ENCODE measurements at places on chromosomes 16 and 17.

DNA sequence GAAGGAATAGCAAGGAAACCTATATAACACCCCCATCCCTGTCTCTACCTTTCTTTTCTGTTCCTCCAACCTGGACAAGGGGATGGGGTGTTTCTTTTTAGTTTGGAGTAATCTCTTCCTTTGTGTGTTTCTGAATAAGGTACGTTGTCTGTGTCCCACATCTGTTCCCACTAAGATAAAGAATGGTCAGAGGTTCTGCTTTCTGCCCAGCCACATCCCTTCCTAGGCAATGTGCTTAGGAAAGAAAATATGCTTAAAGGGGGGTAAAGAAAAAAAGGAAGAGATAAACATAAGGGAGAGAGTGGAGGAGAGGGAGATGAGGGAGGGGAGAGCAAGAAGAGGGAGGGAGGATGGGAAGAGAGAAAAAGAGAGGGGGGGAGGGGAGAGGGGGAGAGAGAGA lies 35.1 kb downstream of the SLC6A2 start:
- DNase-seq: no peak

- DNase-seq: no peak
Observed at GRCh38 chr17:1779571-1780131, 17.8 kb downstream of the SERPINF1 start.

DNA sequence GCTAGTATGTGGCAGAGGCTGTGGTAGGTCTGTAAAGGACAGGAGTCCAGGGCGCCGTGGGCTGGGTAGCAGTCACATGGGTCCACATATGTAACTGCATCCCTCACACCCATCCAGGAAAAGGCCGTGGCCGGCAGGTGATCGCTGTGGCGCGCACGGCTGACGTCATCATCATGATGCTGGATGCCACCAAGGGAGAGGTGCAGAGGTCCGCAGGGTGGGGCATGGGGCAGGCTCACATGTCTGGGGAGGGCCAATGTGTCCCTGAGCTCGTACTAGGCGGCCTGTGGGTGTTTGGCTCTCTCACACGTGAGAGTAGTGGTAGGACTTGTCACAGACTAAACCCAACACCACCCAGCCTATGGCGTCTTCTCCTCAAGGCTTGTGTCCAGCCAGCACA lies 9.0 kb upstream of the MYO15A start:
- no peak for DNase-seq

- no peak for DNase-seq
Observed at GRCh38 chr16:53849585-53849984, 145.6 kb downstream of the FTO start.

DNA sequence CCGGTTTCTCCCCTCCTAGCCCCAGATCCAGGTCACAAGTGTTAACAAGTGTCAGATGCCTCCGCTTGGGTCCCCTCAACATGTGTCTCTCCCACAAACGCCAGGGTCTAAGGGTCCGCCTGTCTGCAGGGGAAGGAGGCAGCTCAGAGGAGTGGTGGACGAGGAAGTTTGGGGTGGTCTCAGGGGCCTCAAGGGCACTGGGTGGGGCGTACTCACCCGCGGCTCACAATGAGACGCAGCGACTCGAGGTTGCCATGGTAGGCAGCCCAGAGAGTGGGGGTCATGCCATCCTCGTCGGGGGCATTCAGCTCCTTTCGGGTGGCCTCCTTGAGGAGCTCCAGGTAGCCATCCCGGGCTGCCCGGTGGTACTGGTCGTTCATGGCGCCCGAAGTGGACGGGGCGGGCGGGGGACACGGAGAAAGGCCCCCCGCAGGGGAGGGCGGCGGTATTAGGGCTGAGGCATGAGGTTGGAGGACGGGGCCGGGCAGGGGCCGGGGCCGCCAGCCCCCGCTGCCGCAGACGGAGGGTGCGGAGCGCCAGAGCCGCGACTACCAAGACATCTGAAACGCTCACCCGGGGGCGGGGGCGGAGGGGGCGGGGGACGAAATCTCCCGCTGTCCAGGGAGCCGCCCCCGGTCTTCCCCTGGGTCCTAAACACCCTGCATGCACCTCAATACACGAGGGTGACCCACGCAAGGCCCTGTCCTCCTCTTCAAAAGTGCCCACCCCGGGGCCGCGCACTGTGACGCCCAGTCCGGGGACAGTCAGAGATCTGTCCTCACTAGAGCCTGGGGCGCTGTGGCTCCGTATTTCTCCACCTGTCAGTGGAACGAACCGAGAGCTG lies at the start of gene USH1G:
TSS of gene USH1G (minus strand) at position 562 of the 844 bp plus-strand sequence. CDS start at position 380, 182 bp downstream.
- no peak for DNase-seq

DNA sequence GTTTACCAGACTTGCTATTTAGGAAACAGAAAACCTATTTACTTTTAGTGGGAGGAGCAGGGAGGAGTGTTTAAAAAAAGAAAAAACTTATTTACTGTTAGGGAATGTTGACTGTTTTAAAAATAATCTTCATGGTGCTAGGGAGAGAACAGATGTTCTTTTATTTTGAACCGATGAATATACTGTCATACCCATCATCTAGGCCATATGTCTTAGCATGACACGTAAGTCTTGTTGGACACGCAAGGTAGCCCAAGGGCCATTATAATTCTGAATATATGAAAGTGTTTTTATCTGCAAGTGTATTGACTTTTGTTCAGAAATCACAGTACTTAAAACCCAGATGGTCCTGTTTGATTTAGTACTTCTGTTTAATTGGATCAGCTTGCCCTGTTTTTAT lies 11.6 kb downstream of the WIPF2 start:
- DNase-seq: no peak

DNA sequence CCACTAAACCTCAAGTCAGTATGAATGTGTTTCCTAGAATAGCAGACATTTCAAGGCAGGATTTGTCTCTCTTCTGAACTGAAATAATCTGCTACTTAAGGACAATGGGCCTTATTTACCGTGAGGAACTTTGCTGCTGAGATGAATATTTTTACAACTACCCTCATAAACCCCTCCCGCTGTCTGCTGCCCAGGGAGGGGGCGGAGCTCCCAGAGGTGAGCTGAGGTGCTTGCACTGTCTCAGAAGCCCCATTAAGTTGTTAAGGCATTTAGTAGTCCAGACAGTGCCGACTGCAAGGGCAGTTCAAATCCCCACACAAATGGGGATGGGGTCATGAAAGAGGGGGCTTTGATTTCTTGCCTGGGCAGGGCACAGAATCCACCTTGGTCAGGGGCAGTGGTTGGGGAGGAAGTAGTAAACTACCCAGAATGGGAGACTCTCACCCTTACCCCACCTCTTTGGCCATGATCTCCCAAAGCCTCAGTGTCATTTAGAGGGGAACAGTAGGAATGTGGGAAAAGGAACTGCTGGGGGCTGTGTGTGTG lies 19.2 kb downstream of the HNF1B start:
- no peak for DNase-seq

GRCh38 chr16:28623172-28623711 lies 13.4 kb upstream of the SULT1A1 start:
- DNase-seq: peak; percentile 78

GRCh38 chr17:19360772-19361171 lies 1.8 kb downstream of the B9D1 start:
- no peak for DNase-seq

- DNase-seq: peak; percentile 42
Observed at GRCh38 chr17:81427173-81428120, 32.2 kb downstream of the BAHCC1 start.

DNA sequence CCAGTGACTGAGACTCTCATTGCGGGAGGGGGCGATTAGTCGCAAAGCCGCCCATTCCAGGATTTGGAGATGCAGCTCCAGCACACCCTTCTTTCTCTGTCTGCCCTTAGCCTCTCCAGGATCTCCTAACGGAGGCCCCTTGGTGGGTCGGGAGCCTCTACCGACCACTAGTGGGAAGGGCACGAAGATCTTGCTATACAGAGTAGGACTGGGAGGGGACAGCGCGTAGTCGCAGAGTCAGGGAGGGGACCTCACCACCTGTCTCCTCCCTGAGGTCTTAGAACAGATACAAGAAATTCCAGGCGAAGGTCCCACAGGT lies 588 bp upstream of the SMTNL2 start:
- DNase-seq: peak; percentile 27

- DNase-seq: peak; percentile 27
Observed at GRCh38 chr17:8466456-8466855, 30.8 kb downstream of the NDEL1 start.

DNA sequence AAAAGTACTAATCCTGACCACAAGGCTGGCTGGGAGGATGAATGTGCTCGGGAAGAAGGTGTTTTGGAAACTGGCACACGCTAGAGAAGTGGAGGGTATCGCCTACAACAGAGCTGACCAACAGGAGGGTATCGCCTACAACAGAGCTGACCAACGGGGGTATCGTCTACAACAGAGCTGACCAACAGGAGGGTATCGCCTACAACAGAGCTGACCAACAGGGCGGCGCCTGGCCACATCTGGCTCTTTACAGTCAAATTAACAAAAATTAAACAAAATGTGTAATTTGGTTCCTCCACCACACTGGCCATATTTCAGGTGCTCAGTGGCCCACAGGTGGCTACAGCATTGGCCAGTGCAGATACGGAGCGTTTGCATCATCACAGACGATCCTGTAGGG lies 153.5 kb downstream of the CMIP start:
- DNase-seq: no peak

All from G401 (cell line).